ENCODE measurements at places on chromosomes 4 and X.

DNA sequence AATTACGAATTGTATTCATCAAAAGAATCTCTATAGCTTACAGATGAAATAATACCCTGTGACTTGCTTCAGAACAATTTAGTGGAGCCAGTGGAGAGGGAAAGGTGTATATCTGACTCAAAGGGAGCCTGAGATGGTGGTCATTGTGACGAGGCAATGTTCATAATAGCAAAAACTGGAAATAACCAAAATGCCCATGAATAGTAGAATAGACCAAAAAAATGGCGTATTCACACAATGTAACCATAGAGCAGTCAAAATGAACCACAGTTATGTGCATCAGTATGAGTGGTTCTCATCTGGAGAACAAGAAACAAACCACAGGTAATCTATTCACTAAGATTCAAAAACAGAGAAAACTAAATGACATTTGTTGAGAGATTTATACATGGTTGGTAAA is 125.3 kb upstream of the CLNK start:
- no peak for DNase-seq

- no peak for DNase-seq
These were observed 38.3 kb upstream of the LGI2 start for GRCh38 chr4:25069014-25069413.

DNA sequence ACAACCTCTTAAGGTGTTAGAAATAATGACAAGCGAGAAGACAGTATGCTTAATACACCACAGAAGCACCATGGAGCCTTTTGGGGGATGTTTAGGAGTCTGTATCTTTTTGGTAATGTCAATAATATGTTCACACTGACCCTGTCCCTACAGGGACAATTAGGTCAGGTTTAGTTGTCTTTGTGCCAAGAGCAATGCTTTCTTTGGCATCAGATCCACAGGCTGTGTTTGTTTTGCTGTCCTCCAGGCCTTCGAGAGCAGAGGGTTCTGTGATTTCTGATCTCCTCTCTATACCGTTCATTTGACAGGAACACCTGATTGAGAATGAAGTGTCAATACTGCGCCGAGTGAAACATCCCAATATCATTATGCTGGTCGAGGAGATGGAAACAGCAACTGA is 153.8 kb downstream of the DCLK2 start:
- DNase-seq: no peak

DNA sequence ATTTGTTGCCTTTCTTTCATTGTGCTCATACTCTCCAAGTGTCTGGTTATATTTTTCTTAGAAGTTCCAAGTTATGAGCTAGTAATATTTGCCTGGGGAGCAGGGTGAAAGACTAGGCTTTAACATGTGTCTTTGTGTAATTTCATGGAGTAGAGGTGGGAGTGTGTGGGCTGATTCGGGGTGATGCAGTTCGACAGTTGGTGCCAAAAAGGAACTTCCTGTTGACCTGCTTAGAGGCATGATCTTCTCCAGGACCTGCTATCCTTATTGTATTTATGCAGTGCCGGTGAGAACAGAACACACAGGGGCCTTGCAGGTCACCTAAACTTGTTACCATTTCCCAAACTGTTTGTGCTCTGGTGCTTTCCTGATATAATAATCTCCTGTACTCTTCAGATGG is 21.2 kb downstream of the USP53 start:
- DNase-seq: peak; percentile 9

DNA sequence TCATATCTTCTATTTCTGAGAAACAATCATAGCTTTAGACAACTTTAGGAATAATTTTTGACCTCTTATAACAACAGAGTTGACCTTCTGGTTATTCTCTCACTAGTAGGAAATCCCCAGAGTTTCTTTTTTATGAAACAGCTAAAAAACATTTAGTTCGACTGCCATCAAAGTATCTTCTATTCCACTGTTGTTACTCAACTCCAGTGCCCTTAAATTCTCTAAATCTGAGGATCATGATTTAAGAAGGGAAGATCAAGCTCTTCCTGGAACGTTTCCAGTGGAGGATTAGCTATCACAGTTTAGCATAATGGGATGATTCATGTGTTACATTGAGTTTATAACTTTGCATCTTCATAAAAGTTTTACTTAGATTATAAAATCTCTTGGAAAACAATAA is 134.9 kb upstream of the VEGFC start:
- no peak for DNase-seq

DNA sequence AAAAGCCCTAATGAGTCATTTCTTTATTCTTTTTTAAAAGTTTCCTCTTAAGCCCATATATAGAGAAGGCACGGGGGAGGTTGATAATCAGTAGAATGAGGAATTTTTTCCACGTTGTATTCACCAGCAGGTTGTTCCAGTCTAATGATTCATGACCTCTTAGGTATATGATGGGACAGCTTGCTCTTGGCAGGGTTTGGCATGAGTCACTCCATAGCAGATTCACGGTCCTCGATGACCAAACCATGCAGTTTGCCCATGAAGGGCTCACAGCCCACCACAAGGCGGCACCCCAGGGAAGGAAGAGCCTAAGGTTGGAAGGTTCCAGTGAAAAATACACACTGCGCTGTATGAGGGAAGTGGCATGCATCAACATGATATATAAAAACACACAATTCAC is 623.8 kb upstream of the DIPK2B start:
- DNase-seq: no peak

DNA sequence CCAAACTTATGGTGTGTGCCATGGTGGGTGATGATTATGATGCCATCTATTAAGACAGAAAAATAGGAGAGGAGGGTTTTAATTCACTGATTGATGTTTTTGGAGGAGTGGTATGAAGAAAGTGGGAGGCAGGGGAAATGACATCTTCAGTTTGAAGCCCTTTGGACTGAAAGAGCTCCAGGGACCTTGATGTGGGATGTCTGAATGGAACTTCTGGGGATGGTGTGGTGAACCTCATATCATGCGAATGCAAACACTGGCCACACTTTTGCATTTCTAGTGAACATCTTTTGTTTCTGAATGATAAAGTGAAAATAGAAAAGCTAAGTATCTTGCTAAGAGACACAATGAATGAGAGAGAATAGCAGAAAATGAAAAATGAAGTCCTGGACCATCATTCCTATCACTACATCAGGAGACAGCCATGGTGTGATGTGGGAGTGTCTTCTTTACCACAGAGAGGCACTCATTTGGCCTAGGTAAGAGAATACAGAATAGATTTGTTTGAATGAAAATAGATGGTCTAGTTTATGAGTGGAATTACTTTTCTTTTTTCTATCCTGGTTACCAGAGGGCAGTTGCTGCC is 123.5 kb downstream of the ZNF827 start:
- no peak for DNase-seq

DNA sequence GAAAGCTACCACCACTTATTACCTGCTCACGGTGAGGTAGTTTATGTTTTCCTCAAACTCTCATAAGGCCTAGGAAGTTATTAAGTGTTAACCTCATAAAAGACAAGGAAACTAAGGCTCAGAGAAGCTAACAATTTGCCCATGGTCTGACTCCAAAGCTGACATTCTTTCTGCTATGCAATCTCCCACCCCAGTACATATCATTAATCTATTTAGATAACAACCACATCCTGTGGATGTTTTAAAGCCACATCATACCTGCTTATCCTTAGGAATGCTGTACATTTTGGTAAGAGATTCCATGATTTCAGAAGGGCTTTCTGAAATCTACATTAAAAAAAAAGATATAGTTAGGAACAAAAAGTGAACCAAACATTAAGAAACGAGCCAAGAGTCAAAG is 55.4 kb downstream of the HUWE1 start:
- DNase-seq: no peak

GRCh38 chr4:187501731-187502130 is 493.8 kb upstream of the ZFP42 start:
- no peak for DNase-seq

- DNase-seq: no peak
These were observed 1.5 kb downstream of the IL1RAPL2 start for GRCh38 chrX:104567506-104567905.

DNA sequence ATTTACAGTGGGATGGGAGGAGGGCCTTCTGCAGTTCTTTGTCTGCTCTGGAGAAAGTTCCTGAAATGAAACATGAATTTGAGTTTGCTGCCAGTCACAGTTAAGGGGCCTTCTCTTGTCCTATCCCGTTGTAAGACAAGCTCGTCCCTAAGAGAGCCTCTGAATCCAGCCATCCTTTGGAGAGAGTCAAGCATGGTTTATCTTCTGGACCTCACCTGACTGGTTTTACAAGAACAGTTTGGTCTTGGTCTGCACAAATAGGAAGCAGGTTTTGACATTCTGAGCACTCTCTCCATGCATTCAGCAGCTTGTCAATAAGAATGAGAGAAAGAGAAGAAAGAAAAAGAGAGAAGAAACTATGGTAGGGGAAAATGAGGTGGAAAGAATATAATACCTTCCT is 20.4 kb upstream of the TENM3 start:
- no peak for DNase-seq

DNA sequence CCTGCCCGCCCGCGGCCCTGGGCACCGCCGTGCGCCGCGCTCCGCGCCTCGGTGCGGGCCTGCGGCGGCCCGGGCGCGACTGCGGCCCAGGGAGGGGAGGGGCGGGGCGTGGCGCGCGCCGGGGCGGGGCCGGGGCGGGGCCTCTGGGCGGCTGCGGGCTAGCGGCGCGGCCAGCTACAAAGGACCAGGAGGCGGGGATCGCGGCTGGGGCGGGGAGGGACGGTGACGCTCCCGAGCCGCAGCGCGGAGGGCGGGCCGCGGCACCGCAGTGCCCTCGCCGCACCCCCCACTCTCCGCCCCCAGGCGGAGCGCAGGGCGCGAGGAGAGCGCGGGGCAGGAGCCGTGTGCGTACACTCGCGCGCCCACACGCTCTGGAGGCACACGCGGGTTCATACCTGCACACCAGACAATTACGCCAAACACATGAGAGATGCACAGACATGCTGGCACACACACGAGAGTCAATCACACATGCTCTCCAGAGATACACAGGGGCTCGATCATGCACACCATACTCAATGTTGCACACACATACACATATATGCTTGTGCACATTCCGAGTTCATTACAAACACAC is at the start of gene CRMP1:
TSS of gene CRMP1 (minus strand) at position 83 of the 577 bp plus-strand sequence. CDS start 117 bp downstream, outside the sequence.
- no peak for DNase-seq

- DNase-seq: no peak
These were observed 195.4 kb downstream of the NWD2 start for GRCh38 chr4:37439809-37440474.

GRCh38 chr4:25930731-25931354 is 16.8 kb downstream of the SMIM20 start:
- DNase-seq: no peak

GRCh38 chr4:88846206-88846790 is 148.7 kb upstream of the NAP1L5 start:
- no peak for DNase-seq

- DNase-seq: no peak
These were observed 85.3 kb upstream of the TLL1 start for GRCh38 chr4:165787516-165788274.

DNA sequence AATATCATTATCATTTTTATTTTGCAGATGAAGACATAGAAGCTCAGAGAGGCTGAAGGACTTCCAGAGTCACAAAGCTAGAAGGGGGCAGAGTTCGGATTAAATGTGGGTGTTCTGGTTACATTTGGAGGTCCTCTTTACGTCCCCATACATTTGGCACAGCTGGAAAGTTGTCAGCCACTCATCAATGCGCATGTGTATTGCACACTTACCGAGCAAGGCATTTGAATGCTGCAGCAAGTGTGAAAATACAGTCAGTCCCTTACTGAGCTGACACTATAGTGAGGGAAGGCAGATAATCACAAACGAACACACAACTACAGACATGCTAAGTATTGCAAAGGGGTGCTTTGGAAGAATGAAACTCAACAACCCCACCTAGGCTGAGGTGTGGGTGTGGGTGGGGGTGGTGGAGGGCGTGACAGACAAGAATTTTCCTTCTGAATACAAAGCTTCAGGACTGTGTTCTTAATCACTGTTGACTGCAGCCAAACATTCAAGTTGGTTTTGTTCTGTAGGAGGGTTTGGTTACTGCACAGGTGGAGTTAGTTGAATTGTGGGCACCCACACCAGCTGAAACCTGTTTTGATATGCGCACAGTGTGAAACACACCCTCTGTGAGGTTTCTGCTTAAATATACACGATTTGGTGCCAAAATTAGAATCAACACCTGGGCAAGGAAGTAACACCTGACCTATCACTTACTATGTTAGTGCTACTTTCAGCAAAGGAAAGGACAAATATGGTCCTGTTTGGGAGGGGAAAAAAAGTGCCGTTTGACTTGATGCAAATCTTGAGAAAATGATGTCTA is 72.4 kb downstream of the COQ2 start:
- DNase-seq: peak; percentile 47

- DNase-seq: no peak
These were observed 63.3 kb downstream of the DOCK11 start for GRCh38 chrX:118558926-118559325.

- no peak for DNase-seq
These were observed 391 bp downstream of the UBL4A start for GRCh38 chrX:154486052-154486395.

DNA sequence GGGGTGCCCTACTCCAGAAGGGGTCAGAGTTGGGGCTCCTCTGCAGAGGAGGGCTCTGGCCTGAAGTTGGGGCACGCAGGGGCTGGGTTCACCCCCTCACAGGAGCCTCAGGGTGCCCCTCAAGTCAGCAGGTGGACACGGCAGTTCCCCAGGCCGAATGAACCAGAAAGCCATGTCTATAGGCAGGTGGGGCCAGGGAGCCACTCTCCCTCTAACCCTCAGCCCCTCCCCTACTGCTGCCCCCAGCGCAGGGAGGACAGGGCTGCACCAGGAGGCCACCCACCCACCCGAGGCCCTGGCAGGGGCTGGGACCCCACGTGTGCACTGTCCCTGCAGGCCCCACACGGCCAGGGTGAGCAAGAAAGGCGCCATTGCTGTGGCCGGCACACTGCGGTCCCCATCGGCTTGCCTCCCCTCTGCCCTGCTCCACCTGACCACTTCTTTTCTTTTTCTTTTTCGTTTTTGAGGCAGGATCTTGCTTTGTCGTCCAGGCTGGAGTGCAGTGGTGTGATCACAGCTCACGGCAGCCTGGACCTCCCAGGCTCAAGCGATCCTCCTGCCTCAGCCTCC is 83.8 kb downstream of the FAM53A start:
- DNase-seq: no peak

DNA sequence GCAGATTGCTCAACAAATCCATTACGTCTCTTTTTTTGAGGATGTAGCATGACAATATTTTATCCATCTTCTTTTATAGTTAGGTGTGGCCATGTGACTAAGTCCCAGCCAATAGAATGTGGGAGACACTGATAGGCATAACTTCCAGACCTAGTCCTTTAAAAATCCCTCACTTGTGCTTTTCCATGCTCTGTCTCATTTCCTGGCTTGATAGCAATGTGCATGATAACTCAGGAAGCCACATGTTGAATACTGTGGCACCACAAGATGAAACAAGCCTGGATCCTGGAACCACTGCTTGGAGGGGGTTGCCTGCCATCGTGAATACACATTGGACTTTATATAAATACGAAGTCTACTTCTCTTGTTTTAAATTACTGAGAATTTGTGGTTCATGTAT is 184.0 kb upstream of the NEIL3 start:
- DNase-seq: no peak

GRCh38 chrX:13119386-13119785 is 75.0 kb upstream of the FAM9C start:
- no peak for DNase-seq
